Femur (tissue), 1 donor: ENCODE measurements at places on chromosomes 3 and 15.

DNA sequence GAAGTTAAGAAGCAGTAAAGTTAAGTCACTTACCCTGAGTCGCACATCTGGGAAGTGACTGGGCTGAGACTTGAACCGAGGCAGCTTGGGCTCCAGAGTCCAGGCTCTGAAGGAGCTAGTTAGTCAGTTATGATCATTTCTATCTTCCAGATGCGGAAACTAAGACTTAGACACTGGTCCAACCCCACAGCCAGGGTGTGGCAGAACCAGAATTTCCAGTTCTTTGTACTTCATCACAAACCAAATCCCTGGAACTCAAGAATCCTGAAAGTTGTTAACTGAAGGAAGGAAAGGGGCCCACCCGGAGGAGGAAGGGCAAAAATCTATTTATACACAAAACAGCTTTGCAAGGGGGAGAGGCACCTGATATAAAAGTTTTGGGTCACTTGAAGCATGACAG is 389.9 kb downstream of the SHQ1 start:
- no peak for DNase-seq

DNA sequence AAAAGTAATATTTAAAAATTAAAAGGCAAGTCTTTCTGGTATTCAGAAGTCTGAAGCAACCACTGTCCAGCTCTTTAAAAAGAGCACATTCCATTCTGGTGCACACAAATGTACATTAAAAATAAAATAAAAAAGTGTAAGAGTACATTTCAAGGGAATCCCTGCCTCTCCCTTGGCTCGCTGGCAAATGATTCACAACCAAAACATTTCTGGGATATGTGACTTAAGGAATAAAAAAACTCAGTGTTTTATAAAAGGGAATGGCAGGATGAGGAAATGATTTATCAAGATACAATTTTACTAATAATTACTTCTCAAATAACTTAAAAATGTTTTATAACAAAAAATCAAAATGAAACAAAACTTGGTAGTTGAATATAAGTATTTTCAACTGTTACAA is 23.8 kb upstream of the ANXA2 start:
- no peak for DNase-seq

DNA sequence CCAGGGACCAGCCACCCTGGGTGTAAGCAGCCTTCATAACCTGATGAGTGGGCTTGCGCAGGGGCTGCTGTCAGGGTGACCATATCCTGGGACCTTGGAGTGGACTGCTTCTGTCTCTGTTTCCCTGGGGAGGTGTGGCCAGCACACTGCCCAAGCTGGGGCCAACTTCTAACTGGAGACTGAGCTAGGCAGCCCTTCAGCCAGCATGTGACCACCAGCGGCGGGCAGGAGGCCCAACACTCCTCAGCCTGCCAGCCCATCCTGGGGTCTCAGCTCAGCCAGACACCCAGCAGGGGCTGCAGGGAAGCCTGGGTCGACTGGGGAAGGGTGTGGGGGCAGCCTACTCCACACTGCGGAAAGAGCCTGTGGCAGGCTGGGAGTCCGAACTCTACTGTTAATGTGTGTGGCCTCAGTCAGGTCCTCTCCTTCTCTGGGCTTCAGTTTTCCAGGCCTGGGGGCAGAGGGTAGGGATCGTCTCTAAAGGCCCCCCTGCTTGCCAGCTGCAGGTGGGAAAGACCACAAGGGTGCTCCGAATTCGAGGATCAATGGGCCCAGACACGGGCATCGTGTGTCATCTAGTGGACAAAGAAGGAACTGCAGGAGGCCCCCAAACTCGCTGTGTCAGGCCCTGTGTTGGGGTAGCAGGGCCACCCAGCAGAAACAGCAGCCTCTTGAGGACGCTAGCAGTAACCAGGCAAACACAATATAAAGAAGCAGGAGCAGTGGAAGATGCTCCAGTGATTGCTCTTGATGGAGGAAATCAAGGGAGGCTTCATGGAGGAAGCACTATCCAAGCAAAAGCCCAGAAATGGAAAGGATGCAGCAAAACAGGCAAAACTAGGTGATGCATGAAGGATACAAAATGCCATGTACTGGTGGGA is 2.0 kb upstream of the SEMA3G start:
- peak; percentile 74 for DNase-seq

DNA sequence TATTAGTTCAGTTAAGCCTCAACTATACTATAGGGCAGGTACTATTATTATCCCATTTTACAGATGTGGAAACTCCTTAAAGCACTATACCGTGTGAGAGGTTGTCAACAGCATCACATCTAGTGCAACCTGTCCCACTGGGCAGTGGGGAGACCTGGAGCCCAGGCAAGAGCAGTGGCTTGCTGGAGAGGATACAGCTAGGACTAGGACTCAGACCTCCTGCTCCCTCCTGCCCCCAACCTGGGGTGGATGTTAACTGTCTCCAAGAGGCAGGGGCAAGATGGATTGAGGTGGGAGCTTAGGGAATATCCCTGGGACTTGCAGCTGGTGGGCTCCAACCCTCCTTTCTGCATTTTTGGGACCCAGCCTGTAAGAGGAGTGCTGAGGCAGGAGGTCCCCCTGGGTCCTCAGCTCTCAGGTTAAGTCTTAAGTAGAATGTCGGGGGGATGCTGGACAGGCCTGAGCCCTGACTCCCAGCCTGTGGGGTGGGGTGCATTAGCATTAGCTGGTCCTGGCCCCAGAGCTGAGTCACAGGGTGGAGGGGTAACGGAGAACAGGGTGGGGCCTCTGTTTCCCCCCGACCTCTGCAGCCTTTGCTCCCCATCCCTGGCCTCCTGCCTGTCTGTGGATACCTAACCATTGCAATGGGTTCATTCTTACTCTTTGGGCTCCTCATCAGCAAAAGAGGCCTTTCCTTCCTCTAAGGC is 6.6 kb downstream of the SNX33 start:
- no peak for DNase-seq

- DNase-seq, result no peak
Measured at GRCh38 chr3:106033654-106034053, 164.8 kb upstream of the CBLB start.

- DNase-seq, result no peak
Measured at GRCh38 chr15:29289173-29289572, 19.6 kb upstream of the NSMCE3 start.

DNA sequence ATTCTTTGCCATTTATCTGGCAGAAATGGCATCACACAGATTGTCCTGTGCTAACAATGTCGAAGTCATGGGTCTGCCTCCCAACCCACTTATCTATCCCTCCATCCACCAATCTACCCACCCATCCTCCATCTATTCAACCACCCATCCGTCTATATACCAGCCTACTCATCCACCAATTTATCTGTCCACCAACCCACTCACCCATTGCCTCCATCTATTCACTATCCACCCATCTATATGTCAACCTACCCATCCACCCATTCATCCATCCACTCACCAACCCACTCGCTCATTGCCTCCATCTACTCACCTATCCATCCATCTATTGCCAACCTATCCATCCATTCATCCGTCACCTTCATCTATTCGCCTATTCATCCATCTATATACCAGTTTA is 521.2 kb downstream of the SHQ1 start:
- no peak for DNase-seq

DNA sequence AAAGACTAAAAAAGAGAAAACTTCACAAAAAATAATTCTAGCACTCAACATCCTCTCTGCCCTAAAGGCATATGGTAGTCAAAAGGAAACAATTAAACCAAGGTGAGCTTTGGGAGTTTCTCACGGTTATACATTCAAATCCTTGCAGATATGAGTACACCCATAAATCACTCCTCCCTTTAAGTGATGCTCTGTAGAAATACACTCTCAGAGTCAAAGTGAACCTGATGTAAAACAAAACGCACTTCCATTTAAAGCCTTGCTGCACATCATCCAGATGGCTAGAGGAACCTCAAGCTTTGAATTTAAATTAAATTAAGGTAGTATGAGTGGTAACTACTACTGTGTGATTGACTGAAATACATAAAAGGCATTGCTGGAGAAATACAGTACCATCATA is 36.0 kb upstream of the AADAC start:
- DNase-seq, result no peak

GRCh38 chr15:52144656-52145178 is 32.1 kb upstream of the BCL2L10 start:
- peak; percentile 63 for DNase-seq

GRCh38 chr15:59309405-59309804 is 63.3 kb downstream of the MYO1E start:
- no peak for DNase-seq

DNA sequence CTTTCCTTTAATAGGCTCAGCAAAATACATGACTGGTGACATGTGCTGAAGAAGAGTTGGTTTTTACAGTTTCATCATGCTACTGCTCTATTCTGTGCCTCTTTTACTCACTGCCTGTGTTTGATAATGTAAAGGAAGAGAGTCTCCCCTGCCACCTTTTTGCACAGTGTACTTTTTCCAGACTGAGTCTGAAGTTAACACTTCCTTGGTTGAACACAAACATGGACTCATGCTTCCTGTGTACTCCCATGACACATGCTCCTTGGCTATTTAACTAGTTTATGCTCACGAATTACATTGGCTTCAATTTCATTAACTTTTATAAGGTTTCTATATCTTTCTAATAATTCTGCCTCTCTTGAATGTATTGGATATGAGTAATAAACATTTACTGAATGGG is 396.1 kb downstream of the VGLL3 start:
- no peak for DNase-seq

DNA sequence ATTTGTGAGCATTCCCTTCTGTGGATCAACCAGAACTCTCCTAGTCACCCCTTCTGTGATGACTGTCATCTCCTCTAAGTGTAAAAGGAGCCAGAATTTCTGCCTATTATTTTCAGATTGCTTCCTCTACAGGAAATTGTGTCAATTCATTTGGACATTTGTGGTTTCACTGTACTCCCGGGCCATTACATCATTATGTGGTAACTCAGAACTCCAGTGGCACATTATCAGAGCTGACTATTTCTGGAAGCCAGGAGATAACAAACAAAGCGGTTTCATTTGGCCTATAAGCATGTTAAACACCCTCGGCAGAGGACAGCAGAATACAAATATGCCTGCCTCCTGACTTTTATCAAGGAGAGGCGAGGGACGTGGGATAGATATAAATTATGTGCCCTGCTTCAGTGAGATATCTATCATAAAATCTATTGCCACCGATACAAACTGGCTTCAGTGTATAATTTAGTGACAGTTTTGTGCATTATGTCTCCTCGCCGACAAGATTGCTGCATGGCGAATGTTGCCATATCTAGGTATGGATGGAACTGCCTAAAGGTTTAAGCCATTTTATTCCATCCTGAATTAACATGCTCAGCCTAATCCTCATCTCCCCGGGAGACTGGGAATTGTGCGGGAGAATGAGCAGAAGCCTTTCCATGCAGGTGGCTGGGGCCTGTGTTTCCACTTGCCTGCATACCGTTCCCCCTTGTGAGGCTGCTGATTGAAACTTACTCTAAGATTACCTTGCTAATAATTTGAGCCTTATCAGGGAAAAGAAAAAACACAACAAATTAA is 193.4 kb upstream of the SEMA6D start:
- no peak for DNase-seq

- DNase-seq, result no peak
Measured at GRCh38 chr3:127044996-127045395, 62.1 kb downstream of the PLXNA1 start.

GRCh38 chr3:156148946-156149381 is 28.6 kb downstream of the KCNAB1 start:
- DNase-seq, result no peak

DNA sequence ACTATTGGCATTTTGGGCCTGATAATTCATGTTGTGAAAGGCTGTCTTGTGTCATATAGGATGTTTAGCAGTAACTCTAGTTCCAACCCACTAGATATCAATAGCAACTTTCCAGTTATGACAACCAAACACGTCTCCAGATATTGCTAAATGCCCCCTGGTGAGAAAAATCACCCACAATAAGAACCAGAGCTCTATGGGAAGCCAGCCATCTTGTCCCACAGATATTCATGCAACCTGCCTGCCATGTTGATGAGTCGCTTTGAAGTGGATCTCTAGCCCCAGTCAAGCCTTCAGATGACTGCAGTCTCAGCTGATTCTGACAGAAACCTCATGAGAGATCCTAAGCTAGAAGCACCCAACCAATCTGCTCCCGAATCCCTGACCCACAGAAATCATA is 5.6 kb upstream of the TNIK start:
- no peak for DNase-seq

DNA sequence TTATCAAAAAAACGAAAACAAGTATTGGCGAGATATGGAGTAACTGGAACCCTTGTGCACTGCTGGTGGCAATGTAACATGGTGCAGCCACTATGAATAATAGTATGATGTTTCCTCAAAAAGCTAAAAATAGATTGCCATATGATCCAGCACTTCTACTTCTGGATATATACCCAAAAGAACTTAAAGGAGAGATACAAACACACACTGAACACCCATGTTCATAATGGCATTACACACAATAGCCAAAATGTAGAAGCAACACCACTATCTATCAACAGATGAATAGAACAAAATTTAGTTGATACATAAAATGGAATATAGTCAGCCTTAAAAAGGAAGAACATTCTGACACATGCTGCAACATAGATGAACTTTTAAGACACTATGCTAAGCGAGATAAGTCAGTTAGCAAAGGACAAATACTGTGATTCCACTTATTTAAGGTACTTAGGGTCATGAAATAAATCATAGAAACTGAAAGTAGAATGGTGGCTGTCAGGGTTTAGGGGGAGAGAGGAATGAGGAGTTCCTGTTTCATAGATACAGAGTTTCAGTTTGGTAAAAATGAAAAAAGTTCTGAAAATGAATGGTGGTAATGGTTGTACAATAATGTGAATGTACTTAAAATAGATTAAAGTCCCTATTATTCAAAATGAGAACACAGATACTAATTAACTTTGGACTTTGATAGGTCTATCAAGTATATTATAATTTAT is 59.4 kb upstream of the IMPG2 start:
- no peak for DNase-seq

DNA sequence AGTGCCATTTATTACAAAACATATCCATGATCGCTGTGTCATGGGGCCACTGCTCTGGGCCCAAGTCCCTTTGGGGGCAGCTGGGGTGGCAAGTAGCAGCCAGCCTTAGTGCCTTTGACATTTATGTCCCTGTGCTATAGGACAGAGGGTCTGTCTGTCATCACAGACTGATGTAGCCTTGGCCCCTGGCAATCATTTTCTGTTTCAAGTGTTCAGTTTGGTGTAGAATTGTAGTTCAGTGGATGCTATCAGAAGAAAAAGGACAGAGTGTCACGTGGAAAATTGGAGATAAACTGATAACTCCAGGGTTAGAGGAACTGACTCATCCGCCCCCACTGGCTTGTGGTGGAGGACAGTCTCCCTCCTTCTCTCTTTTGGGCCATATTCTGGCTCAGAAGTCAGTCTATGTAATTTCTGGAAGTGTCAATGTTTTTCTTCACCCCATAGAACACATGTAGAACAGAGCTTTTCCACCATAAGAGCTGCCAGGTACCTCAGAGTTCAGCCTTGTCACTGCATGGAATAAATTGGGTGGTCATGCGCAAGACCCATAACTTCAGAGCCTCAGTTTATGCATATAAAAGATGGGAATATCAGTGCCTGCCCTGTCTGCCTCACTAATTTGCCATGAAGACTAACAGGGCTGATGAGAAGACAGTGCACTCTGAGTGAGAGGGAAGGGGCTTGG is 4.5 kb upstream of the MRPS22 start:
- DNase-seq, result no peak

GRCh38 chr3:186236357-186237020 is 125.5 kb downstream of the DGKG start:
- no peak for DNase-seq
